ENCODE measurements at places on chromosomes 2 and 18.
A peak's percentile ranks its signal among the peaks of the same experiment; 100 is the strongest.

- DNase-seq = no peak
Measured at GRCh38 chr2:67792681-67793091, 270.1 kb downstream of the C1D start.

- DNase-seq = no peak
Measured at GRCh38 chr2:188721784-188722183, 252.4 kb upstream of the COL3A1 start.

GRCh38 chr2:112055730-112056625 is 909 bp downstream of the TMEM87B start:
- DNase-seq = peak; percentile 47

DNA sequence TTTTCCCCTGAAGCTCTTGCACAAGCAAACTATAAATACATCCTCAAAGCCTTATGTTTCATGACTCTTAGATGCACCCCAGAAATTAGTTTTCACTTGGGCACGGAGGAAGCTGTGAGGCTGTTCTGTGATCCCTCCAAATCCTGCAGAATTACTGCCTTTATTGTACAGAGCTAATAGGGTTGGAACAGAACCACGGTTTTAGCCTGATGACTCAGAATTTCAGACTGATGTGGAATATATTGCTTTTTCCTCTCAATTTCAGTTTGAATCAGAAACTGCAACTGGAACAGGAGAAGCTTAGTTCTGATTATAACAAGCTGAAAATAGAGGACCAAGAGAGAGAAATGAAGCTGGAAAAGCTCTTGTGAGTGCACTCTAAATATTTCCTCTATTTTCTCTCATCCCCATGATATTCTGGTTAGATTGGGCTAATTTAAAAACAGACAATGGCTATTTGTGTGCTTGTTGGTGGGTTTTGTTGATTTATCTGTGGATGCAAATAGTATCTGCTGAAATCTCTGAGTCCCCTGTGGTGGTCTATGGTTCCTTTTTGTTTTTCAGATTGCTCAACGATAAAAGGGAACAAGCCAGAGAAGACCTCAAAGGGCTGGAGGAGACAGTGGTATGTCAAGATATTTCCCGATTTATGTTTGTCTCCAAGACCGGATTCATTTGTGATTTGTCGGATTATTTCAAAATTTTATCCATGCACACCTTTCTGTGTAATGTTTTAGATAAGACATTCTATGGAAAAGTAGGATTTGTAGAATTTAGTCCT is 38.2 kb upstream of the LYPD6B start:
- DNase-seq = no peak

DNA sequence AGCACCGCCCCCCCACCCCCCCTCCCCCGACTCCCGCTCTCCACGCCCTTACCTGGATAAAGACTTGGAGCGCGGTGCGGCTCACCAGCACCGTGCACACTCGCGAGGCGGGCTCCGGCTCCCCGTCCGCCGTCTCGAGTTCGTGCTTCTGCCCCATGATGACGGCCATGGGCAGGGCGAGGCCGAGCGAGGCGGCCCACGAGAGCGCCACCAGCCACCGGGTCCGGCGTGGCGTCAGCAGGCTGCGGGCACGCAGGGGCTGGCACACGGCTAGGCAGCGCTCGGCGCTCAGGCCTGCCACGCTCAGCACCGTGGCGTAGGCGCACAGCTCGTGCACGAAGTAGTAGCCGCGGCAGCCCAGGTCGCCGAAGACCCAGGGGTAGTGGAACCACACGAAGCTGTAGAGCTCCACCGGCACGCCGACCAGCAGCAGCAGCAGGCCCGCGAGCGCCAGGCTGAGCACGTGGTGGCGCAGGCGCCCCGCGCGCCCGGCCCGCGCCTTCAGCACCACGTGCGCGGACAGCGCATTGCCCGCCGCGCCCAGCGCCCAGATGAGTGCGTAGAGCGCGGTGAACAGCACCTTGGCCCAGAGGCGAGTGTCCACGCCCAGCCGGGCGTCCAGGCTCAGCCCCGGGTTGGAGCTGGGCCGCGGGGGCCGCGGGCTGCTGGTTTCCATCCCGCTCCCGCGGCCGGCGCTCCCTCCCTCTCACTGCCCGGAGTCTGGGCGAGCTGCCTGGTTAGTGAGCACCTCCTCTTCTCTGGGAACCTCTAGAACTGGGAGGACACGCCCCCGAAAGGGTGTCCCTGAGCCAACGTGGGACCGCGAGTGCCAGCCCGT is at the start of gene NTSR2:
NTSR2 (minus strand) TSS at position 742 of the 838 bp plus-strand sequence; CDS start at position 676, 66 bp downstream.
- DNase-seq = no peak

DNA sequence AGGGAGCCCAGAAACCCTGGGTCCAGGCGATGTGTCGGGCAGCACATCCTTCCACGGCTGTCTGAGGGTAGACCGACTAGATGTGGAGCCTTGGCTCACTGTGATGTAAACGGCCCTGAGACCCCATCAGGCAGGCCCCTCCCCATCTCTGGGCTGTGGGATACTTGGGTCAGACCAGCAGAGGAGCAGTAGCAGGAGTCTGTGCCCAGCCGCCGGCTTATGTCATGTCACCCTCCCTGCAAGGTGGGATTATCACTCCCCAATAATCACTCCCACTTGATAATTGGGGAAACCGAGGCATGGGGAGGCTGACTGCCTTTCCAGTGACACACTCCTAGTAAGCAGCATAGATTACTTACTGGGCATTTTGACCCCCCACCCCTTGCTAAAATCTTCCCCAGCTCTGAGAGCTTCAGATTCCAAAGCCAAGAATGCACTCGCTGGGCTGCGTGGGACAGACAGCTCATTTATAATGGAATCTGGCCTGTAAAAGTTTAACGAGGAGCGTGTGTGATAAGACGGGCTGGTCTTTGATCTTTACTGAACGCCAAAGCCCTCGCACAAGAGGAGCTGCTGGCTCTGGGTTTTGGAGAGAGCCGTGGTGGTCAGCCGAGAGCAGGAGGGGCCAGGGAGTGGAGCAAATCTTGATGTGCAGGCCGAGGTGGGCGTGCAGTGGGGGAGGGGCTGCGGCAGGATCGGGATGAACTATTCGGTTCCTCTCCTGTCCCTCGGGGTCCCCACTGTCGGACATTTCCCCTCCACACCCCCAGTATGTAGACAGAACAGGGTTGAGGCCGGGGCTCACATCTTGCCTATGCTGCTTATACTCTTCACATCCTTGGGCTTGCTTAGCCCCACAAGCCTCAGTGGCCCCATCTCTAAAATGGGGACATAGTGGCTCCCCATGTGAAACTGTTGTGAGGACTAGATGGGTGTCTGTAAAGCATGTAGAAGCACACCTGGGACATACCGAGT is 200.0 kb downstream of the GLI2 start:
- no peak for DNase-seq

GRCh38 chr18:13620818-13621445 is 105.4 kb downstream of the FAM210A start:
- no peak for DNase-seq

GRCh38 chr2:77443076-77443475 is 79.1 kb downstream of the LRRTM4 start:
- DNase-seq = no peak

GRCh38 chr2:11572996-11573395 is 39.2 kb downstream of the GREB1 start:
- no peak for DNase-seq

DNA sequence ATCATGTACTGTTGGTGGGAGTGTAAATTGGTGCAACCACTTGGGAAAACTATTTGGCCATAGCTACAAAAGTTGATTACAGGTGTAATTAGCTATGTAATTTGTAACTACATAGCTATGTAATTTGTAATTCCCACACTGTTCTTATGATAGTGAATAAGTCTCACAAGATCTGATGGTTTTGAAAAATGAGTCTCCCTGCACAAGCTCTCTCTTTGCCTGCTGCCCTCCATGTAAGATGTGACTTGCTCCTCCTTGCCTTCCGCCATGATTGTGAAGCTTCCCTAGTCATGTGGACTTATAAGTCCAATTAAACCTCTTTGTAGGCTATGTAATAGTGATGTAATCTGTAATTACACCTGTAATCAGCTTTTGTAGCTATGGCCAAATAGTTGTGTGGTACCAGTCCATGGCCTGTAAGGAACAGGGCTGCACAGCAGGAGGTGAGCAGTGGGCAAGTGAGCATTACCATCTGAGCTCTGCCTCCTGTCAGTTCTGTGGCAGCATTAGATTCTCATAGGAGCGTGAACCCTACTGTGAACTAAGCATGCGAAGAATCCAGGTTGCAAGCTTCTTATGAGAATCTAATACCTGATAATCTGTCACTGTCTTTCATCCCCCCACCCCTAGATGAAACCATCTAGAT is 133.7 kb upstream of the COPS8 start:
- DNase-seq = no peak

DNA sequence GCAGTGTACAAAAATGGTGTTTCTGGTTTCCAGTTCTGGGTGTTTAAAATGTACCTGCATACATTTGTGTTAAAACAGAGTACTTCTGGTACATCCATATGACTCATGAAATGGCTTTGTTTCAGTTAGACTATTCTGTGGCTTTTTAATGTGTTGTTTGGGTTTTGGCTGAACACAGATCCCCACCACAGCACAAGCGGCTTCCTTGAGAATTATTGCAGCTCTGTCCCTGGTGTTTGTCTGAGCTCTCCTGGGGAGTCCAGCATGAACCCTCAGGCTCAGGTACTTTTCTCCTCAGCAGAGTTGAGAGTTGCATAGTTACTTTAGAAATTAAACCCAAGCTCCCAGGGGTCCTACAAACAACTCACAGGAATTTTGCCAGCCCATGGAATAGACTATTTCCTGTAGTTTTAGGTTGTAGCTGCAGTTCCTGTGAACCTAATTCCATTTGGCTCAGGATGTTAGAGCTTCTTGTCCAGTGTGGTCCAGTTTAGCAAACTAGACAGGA is 64.8 kb upstream of the EML6 start:
- no peak for DNase-seq

DNA sequence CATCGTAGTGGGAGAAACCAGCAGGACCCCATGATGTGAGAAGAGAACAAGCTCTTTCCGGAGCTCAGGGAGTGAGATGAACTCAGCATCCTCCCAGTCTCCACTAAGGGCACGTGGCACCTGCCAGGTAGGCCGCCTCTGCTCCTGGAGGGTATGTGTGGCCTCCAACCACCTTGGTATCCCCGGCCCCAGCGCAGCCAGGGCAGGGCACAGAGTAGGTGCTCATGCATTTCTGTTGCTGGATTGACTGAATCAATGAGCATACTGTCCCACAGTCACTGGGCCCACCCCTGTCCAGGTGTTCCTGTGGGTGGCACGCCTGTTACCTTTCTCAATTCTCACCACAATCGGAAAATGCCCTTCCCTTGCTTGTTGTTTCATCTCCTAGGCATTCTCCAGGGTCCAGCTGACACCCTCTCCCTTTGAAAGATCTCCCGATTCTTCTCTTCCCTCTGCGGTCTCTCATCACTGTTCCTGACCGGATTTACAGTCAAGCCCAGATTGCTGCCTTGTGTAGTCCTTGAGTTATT is 138.5 kb upstream of the SMAD2 start:
- no peak for DNase-seq

GRCh38 chr2:54942373-54942772 is 107.9 kb downstream of the RTN4 start:
- DNase-seq = no peak

DNA sequence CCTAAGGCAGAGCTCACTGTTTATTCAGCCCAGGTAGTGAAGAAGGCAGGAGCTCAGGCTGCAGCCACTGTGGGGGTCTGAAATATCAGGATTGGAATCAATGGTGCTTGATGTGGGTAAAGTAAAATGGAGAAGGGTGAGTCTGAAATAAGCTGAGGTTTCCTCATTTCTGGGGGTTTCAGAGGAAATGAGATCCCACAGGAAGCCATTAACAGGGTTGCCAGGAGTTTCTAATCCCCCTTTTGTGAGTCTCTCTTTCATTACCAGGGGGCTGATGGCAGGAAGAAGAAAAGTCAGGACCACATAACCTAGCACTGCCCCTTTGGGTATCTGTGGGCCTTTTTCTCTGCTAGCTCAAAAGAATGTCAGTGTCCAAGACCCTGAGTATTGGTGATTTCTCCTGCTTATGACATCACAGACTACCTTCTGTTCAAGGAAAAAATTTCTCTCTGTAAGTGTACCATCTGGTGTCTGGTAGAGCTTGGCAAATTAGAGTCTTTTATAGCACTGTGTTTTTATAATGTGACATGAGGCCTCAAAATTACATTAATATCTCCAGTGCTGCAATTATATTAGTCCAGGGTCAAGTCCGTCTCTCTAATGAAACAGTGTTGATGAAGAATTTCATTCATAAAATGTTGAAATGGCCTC is 56.0 kb downstream of the LBH start:
- no peak for DNase-seq

- no peak for DNase-seq
Measured at GRCh38 chr18:22250591-22250996, 81.2 kb downstream of the GATA6 start.

- peak; percentile 38 for DNase-seq
Measured at GRCh38 chr2:8004250-8004681, 677.6 kb upstream of the ID2 start.

DNA sequence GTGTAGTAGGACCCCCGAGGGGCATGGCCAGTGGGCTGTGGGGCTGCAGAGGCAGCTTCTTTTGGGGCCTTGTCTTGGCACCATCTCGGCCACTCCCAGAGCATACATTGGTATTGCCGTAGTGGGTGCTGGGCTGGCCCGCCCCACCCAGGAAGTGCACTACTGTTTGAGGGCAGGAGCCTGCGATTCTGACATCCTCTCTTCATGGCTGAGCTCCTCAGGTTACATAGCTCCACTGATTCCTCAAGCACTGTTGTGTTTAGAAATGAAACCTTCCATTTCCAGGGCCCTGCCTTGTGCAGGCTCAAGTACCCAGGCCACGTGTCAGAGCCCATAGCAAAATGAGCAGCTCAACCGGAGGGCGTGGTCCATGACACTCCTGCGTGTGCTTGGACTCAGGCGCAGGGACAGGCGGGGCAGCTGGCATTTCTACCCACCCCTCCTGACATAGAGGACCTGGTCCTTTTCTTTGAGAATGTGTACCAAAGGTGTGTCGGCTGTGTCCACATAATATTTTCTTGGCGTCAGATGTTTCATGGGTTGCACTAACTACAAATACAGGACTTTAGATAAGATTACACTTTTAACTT is 67.9 kb downstream of the DGKD start:
- no peak for DNase-seq

GRCh38 chr2:171960570-171960969 is 38.3 kb downstream of the HAT1 start:
- DNase-seq = no peak

DNA sequence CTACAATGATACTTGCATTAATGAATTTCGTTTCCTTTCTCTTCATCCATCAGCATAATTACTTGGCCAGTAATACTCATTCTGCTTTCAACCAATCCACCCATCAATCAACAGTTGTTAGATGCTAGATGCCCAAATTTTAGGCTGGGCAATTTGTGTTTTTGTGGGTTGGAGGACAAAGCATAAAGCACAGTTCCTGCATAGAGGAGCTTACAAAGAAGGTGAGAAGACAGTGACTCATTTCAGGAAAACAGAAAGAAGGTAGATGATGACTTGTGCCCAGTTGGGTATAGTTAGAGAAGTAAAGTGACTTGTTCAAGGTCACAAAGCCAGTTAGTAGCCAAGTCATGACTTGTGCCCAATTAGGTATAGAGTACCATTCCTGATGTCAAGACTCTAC is 1186.8 kb upstream of the CELF4 start:
- DNase-seq = no peak

GRCh38 chr2:229344151-229344551 is 73.1 kb upstream of the PID1 start:
- no peak for DNase-seq

- DNase-seq = no peak
Measured at GRCh38 chr2:1992280-1992679, 248.0 kb upstream of the PXDN start.

Data from thoracic aorta (tissue), 2 donors.